ENCODE measurements at places on chromosomes 3 and 15.

GRCh38 chr15:43903864-43904290 lies 77.1 kb downstream of the WDR76 start:
- DNase-seq: peak; percentile 34

GRCh38 chr3:30692498-30693130 lies 86.2 kb downstream of the TGFBR2 start:
- no peak for DNase-seq

- DNase-seq: peak; percentile 32
These were observed 86.6 kb downstream of the GPR156 start for GRCh38 chr3:120198305-120198878.

GRCh38 chr15:90138071-90138833 lies 36.0 kb upstream of the IDH2 start:
- DNase-seq: no peak

- DNase-seq: no peak
These were observed 23.0 kb downstream of the MYH15 start for GRCh38 chr3:108487439-108487838.

- no peak for DNase-seq
These were observed 58.8 kb downstream of the IL16 start for GRCh38 chr15:81255315-81255957.

DNA sequence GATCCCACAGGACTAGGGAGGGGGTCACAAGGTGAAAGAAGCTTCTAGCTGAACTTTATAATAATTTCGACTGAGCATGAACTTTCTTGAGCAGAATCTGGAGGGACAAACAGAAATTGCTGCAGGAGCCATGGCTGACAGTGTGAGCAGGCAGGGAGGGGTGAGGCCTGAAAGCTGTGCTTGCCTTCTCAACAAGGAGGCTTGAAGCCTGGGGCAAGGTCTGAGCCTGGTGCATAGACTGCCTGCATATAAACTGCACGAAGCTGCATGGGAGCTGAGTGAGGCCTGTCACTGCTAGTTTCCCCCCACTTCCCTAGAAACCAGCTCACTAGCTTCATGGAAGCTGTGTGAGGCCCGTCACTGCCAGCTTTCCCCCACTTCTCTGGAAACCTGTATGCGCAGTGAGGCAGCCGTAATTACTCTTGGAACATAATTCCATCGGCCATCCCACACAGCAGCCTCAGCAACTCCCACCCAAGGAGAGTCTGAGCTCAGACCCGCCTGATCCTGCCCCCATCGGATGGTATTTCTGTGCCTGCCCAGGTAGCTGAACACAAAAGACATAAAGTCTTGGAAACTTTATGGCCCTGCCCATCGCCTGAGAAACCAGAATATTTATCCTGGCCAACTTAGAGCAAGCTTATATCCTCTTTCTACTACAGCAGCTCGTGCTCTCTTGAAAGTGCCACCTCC lies 136.5 kb downstream of the PLCH1 start:
- no peak for DNase-seq

DNA sequence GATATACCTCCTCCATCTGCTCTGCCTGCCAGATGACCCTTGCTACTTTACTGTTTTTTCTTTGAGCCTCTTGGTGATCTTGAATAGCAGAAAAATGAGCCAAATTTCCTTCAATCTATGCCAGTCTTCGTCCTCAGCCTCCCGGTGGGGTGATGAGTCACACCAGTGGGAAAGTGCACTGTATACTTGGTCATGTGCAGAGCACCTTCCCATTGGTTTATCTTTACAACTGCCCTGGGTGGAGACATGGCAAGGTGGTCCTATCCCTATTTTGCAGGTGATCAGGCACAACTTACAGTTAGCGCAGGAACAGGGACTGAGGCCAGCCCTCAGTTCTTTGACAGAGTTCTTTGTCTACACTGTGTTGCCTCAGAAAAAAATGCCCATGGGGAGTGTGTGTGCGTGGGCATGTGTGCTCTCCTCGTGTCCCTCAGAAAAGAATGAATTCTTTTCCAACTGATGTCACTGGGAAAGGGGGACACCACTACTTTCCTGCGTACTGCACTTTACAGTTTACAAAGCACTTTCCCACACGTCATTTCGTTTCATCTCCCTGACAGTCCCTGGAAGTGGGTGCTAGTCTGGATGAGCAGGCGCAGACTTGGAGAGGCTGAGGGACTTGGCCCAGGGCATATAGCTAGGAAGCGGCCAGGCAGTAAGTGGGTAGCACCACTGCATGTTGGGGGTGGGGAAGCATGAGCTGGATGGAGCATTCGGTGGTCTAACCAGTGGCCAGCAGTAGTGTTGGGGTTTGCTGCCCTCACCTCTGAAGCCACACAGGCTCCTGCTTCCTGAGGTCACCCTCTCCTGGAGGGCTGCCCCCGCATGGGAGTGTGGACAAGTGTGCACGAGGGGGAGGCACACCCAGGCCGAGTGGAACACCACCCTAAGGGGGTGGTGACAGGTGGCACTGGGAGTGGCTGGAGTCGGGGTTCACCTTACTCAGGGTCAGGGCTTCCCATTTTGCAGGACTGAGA lies 24.1 kb downstream of the SMAD3 start:
- no peak for DNase-seq

DNA sequence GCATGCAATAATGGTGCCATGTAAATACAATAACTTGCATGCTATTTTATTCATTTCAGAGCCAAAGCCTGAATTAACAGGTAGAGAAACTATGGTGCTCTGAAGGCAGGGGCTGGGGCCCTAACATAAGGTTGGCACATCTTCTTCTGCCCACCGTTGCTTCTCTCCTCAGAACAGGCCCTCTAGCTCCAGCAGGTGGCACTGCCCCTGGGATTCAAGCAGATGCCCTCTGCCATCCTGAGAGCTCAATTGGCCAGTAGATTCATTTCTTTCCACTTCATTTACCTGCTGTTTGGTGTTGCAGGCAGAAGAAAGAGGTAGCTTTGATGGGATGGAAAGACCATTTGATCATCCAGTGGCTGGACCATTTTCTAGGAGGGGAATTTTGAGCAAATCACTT lies 130.5 kb downstream of the FOXB1 start:
- DNase-seq: no peak

DNA sequence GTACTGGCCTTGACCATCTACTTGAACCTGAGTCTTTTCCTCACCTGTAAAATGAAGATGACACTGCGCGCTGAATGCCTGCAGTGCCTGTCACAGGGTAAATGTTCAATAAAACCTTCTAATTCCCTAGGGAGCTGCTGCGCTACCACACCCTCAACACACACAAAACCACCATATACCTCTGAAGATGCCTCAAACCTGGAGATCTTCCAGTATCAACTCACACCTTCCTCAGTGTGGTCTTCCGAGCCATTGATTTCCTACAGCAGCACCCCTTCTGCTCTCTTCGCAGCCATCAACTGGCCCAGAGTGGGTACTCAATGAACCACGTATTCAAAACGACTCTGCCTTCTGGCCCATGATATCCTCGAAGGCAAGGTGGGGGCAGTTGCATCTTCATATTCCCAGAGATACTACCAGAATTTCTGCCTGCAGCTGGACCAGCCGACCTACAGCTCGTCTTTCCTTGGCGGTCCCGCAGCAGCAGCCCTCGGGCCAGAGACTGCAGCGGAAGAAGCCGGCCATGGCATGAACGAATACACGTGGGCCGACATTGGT lies 695 bp downstream of the RPL32 start:
- peak; percentile 36 for DNase-seq

DNA sequence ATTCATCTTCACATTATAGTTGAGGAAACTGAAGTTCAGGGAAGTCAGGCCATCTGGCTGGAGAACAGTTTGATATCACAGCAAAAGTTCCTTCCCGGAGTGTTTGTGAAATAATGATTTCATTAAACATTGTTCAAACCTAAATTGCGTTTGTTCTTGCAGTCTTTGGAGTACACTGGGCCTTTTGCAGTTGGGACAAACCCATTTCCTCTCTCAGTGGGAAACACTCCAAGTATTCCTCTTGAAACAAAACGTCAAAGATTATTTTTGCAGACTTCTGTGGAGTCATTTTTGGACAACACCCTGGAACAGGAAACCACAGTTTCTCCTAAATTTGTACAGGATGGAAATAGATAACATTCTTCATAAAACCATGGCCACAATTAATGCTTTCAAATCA lies 287.5 kb downstream of the PTPRG start:
- no peak for DNase-seq

DNA sequence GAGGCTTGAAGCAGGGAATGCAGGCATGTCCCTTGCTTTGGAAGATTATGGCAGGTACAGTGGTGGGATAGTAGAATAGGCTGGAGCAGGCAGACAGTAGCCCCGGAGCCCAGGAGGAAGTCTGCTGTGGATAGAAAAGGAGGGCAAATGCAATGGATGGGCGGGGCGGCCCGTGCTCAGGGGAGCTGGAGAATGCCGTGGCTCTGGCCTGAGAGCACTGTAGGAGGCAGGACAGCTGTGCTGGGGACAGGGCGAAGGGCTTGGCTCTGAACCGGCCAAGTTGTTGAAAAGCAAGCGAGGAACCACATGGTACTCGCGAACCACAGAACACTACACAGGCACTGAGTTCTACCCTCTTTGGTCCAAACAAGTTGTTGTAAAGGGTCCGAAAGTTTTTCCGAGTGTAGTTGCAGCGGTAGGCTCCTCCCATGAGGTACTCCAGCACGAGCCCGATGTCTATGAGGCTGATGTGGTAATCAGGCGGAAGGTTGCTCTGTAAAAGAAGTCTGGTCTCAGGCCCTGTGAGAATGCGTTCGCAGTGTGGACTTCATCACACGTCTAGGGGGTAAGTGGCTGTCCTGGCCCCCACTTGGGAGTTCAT lies 54.7 kb downstream of the TRPM1 start:
- no peak for DNase-seq

DNA sequence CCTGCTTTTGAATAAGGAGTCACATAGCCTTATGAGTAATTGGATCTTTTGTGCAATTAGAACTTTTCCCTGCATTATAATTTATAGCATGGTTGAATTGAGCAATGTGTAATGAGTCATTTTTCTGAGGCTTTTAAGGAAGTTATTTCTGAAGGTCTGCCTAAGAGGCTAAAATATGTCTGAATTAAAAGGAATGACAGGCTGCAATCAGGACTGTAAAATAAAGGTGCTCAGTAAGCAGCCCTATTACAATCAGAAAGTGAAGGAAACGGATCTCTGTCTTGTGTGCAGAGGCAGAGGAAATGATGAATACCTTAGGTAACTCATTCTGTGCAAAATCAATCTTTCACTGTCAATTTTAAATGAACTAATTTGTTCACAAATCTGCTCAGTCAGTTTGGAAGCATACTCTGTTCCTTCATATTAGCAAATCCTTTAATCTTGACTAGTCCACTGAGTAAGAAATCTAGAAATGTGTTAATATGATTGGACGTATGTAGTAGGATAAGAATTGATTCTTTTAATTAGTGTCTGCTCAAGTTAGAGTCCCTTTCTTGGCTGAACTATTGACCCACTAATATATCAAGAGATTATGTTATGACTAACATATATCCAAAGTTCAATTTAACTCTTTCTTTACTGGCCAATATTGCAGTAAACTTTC lies 290.1 kb downstream of the ZIC1 start:
- no peak for DNase-seq

DNA sequence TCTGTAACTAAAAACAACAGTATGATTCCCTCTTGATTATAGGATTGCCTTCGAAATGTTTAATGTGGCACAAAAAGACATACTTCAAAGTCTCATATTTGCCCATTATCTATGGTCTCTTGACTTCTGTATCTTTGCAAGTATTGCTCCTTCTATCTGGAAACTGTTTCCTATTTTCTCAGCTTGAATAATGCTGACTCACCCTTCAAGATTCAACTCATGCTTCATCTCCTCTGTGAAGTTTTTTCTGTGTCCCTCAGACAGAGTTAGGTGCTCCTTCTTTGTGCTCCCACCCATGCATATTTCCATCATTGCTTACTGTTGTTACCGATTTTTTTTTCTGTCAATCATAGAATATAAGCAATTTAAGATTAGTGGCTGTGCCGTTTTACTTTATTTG lies 192.8 kb upstream of the ROBO1 start:
- no peak for DNase-seq

GRCh38 chr15:59917504-59918157 lies 86.5 kb upstream of the FOXB1 start:
- peak; percentile 2 for DNase-seq

GRCh38 chr3:16089521-16089920 lies 85.0 kb upstream of the GALNT15 start:
- DNase-seq: no peak

DNA sequence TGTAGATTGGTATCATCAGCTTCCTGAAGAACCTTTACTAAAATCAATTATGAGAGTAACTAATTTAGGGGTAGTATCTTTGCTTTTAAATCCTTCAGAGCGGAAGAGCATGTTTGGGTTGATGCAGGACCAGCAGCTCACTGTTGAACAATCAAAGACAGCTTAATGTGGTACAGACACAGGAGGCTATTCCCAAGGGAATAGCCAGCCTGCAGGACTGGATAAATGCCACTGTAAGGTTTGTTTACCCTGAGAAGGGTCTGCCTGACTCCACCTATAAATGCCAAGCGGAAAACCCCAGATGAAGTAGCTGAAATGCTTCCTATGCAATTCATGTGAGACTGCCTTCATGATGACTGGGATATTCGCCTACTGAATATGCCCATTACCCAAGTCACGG lies 16.0 kb upstream of the STAC start:
- DNase-seq: no peak

- DNase-seq: no peak
These were observed 16.9 kb downstream of the CCR4 start for GRCh38 chr3:32968166-32968919.

- no peak for DNase-seq
These were observed 388.0 kb downstream of the FOXP1 start for GRCh38 chr3:71195492-71195891.

- DNase-seq: no peak
These were observed 307.0 kb downstream of the ARPP21 start for GRCh38 chr3:35946121-35946853.

DNA sequence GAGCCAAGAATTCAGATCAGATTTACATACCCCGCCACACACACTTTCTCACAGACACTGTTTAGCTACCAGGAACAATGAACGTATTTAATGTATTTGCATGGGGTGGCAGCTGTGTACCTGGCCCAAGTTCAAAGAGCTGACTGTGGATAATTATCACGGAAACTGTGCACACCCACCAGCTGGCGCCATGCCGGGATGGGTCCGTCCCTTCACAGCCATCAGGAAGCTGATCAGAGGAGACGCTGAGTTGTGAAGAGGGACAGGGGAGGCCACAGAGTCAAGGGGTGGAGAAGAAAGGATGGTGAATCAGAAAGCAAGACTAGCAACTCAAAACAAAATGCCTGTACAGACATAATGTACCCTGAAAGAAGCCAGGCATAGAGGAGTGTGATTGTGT lies 13.1 kb upstream of the PLA2G4D start:
- no peak for DNase-seq

- DNase-seq: no peak
These were observed 5.1 kb upstream of the EFCAB12 start for GRCh38 chr3:129433565-129433964.

DNA sequence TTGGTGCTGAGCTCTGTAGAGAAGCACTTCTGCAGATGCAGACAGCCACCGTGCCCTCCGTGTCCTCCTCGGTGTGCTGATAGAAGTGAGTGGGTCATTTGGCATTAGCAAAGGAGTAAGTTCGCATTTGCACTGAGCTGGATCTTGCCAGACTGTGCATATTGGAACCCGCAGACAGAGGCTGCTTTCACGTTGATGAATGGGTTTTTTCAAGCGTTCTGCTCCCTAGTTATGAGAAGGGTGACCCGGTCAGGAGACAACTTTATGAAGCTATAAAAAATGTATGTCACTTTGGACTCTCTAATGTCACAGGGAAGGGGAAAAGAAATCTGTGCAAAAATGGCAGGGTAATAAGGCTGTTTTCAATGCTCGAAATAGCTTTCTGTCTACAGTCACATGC lies 739.4 kb downstream of the MCTP2 start:
- DNase-seq: no peak

All from cerebellum (tissue), 4 donors.